Epithelial cell of esophagus (primary cell): ENCODE measurements at places on chromosomes 5 and 9.

DNA sequence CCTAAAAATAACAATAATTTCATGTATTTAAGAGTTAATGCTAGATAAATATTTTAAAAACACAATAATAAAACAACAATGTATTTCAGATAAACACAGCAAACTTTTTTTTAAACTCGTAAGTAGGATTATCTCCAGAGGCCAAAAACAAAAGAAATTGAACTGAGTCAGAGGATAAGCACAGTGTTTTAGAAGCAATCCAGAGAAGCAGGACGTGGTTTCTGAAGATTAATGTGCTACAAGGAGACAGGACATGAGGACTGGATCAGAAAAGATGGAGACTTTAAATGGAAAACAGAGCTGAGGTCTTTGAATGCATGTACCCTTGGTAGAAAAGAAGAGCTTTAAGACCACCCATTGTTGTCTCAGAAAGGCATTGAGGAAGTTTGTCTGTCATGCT is 491.2 kb upstream of the TLE4 start:
- DNase-seq = no peak

DNA sequence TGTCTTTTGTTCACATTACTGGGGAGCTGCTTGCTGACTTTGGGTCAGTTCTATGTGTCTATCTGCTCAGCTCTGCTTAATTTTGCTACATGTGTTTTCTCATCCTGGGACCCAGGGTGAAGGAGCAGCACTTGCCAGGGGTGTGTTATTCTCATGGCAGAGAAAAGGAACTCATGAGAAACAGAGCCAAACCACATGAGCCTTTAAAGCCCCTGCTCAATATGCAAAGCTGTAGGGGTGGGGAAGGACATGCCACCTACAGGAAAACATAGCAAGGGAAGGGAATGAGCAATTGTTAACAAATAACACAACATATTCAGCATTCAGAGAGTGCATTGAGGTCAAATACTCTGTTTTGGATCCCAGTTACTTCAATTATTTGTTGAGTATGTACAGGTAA is 290.9 kb downstream of the CDK5RAP2 start:
- DNase-seq = no peak

GRCh38 chr5:178431063-178431781 is 159.0 kb downstream of the COL23A1 start:
- no peak for DNase-seq

GRCh38 chr9:93523518-93524144 is 52.8 kb upstream of the PHF2 start:
- no peak for DNase-seq

DNA sequence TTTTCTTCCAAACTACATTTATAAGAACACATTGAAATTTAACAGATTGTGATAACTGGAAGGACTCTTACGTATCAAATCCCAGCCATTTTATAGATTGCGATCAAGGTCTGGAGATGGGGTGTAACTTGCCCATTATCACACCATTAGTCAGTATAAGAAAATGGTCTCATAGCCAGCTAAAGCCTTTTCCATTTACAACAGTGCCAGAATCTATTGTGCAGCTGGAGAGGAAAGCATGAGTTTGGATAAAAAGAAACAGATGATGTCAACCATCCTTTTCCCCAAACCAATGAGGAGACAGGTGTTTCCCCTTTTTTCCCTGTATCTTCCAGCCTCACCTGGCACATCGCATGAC is 658.8 kb downstream of the ACTL7B start:
- no peak for DNase-seq

DNA sequence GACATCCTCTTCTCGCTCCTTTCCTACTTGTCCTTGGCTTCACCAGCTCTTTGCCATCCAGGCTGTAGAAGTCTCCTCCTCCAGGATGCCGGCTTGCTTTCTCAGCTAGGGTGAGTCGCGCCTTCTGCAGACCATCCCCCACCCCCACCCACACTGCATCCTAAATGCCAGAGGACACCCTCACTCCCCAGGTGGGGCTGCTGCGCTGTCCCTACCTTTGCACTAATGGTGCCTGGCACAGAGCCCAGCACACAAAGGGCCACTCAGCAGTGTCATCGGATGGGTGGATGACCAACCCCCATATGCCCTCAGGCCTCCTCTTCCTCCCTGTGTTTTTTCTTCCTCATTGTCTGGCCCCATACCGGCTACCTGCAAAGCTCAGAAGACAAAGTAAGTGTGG is 14.8 kb downstream of the IL9 start:
- DNase-seq = peak; percentile 35

DNA sequence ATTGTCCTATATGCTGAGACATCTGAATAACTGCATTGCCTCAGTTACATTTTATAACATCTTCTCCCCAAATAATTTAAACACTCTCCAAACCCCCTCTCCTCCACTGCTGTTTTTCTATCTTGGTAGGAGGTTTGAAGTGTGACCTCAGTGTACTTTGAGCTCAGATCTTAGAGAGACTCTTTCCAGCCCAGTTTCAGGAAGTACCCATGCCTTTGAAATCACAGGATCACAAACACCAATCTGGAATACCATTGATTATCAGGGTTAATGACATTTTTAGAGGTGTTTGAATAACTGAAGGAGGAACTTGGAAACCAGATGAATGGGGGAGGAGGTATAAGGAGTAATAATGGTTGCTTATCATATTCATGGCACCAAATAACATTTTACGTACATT is 93.2 kb downstream of the GCNT1 start:
- DNase-seq = no peak

DNA sequence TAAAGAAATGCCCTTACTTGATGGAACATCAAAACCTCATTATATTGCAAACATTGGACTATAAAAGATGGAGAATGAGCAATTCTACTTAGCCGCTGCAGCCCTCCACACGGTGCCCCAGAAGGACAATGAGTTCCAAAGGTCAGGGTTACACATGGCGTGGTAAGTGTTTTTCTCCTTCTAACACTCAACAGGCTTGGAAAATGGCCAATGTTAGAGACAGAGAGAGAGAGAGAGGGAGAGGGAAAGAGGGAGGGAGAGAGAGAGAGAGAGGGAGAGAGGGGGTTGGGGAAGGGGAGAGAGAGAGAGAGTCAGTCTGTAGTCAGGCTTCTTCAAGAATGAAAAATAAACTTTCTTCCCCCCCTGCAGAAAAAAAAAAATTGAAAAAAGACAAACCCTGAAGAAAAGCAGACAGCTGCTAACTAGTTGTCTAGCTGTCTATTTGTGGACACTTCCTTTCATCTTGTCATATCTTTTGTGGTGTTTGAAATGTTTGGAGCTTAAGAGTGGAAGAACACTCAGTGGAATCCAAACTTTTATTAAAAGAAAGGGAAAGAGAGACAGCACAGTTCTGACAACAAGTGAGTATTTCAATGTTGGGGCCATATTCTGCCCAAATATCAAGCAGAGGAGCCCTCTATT is 324.8 kb downstream of the TMEM38B start:
- DNase-seq = no peak

GRCh38 chr5:305050-305449 is 16.5 kb upstream of the AHRR start:
- no peak for DNase-seq

GRCh38 chr5:95565280-95565920 is 10.5 kb downstream of the ARSK start:
- no peak for DNase-seq

DNA sequence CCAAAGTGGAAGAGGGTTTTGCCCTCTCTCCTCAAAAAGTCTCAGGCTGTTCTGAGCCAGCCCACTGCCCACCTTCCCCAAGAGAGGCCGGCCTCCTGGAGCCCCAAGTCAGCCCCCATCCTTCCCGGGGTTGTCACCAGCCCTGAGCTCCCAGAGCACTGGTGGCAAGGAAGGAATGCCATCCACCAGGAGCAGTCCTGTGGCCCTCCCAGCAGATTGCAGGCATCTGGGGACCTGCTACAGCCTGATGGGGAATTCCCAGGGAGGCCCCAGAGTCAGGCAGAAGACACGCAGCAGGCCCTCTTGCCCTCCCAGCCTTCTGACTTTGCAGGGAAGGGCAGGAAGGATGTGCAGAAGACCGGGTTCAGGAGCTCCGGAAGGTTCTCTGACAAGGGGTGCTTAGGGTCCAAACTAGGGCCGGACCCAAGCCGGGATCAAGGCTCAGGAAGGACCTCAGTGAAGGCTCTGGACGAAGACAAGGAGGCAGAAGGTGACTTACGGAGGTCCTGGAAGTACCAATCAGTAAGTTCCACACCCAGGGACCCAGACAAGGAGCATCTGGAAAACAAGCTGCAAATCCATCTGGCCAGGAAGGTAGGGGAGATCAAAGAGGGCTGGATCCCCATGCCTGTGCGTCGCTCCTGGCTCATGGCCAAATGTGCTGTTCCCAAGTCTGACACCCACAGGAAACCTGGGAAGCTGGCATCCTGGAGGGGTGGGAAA is 3.7 kb downstream of the SPATA31E1 start:
- DNase-seq = no peak

- DNase-seq = no peak
Measured at GRCh38 chr9:130297371-130297770, 31.8 kb downstream of the HMCN2 start.

DNA sequence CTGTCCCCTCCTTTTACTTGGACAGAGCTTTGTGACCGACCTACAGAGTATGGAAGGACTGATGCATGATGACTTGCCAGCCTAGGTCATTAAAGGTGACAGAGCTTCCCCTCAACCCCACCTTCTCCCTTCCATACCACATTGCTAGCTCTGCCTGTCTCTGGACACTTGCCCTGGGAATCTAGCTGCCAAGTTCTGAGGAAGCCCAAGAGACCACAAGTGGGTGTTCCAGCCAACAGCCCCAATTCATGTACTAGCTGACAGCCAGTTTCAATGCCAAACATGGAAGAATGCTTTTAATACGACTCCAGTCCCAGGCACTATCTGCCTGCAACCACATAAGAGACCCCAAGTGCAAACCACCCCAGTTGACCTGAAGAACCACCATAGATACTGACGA is 477.1 kb downstream of the SPOCK1 start:
- DNase-seq = no peak

DNA sequence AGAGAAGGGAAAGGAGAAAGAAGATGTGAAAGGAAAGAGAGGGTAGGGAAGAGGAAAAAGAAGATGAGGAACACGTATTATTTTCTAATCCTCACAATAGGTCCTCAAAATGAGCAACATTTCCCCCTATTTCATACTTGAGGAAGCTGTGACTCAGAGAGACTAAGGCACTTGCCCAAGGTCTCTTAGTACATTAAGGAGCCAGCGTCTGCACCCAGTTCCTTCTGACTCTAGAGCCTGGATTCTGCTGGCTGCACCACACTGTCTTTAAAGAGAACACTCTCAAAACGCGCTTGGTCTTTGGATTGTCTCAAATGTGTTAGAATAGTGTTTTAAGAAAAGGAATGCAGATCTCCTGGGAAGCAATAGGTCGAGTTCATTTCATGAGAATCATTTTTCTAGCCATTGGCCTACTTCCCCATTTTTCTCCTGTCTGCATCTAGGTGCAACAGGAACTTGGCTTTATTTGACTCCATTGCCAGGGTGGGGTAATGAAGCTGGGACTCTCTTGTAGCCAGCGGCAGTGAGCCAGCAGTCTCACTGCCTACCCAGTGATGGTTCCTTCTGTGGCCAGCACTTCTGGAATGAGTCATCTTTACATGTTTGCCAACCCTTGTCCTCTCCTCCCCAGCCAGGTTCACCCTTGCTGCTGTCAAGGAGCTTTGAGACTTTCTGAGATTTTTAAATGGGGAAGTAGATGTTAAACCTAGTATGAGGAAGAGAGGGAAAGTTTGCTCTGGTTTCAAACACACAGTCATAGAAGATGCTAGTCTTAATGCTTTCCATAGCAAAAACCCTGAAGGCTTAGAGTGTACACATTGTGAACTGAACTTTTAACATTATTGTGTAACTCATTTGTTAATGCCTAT is 82.7 kb downstream of the DOCK8 start:
- peak; percentile 59 for DNase-seq

DNA sequence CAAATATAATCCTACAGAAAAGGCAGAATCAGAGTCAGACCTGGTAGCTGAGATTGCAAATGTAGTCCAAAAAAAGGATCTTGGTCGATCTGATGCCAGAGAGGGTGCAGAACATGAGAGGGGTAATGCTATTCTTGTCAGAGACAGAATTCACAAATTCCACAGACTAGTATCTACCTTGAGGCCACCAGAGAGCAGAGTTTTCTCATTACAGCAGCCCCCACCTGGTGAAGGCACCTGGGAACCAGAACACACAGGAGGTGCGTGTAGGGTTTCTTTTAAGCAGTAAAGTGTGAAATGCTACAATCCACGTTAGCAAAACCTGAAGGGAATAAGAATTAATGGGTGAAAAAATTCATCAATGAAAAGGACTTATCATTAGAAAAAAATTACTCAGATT is 145.8 kb downstream of the GIN1 start:
- no peak for DNase-seq
